ENCODE measurements at places on chromosomes 11 and 22. TPM values are rescaled to one million over a fixed set of nuclear protein-coding genes. Genes with fewer than 3 reads are reported as not detected.

Gene PRMT3
- total RNA-seq: 37.3 TPM

Gene MMP11
- 0.36 TPM for total RNA-seq

Gene OR52I1
- not detected for total RNA-seq

Gene SLC25A45
- 11.7 TPM for total RNA-seq

Gene PRR33
- total RNA-seq: not detected

Gene ZNF214
- total RNA-seq: 0.98 TPM

Gene CALCA
- not detected for total RNA-seq

Gene RHOD
- 49.4 TPM for total RNA-seq

Gene ABCG4
- total RNA-seq: 0.36 TPM

Gene CLMP
- total RNA-seq: 19.0 TPM

Gene LRRC74B
- total RNA-seq: not detected

Gene OR8A1
- not detected for total RNA-seq

Gene GNG3
- total RNA-seq: not detected

Gene HOATZ
- not detected for total RNA-seq

Gene BLID
- total RNA-seq: not detected

Gene OR10A2
- total RNA-seq: not detected

Gene LINC01488
- not detected for total RNA-seq

Gene OR2D2
- not detected for total RNA-seq

Gene L3MBTL2
- 18.5 TPM for total RNA-seq

Gene FGF3
- not detected for total RNA-seq

Gene INPP5J
- total RNA-seq: 0.53 TPM
